ENCODE measurements at places on chromosomes 13 and 19.

DNA sequence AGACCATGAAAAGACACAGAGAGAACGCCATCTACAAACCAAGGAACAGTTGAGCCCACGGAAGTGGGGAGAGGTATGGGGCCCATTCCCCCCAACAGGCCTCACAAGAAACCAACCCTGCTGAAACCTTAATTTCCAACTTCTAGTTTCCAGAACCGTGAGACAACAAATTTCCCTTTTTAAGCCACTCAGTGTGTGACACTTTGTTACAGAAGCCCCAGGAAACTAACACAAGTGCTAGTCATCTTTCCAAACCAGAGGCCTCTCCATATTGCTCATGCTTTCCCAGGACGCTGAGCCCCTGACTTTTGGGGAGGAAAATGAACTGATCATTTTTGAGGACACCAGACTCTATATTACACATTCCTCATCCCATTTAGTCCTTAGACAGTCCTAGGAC is 186.8 kb downstream of the NUFIP1 start:
- no peak for DNase-seq

DNA sequence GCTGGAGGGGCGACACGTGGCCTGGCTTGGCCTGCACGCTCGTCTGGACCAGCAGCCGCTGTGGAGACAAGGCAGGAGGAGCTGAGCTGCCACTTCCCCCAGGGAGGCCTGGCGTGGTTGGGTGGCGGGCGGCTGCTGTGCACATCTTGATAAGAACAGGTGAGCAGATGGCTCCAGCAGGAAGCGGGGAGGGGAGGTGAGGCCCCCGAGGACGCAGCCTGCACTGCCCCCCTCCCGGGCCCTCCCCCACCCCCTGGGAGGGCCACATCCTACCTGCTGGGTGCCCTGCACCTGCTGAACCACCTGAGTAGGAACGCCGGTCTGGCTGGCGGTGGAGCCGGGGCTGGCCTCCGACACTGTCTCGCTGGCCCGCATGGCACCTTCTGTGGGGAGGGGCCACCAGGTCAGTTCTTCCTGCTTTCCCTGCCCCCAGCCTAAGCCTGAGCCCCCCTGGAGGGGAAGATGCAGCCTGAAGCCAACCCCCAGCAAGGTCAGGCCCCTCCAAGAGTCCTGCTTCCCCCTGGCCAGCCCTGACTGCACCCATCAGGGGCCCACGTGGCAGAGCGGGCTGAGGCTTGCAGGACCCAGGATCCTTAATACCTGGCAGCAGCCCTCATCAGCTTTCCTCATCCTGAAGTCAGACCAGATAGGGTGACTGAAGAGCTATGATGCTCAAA is 22.8 kb downstream of the RFX1 start:
- DNase-seq: no peak

DNA sequence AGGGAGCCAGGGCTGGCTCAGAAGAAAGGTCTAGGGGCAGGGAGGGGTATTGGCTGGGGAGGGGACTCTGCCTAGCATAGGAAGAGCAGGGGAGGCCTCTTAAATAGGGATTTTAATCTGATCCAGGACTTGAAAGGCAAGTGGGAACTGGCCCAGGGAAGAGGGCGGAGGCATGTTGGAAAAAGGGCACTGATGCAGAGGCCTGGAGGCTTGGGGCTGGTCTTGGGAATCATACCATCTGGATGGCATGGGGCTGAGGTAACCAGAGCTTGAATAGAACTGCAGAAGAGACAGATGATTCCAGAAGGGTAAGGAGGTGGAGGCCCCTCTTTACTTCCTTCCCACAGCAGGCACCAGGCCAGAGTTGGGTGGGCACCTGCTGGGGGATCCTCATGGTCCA is 29.1 kb downstream of the CERS4 start:
- peak; percentile 58 for DNase-seq

DNA sequence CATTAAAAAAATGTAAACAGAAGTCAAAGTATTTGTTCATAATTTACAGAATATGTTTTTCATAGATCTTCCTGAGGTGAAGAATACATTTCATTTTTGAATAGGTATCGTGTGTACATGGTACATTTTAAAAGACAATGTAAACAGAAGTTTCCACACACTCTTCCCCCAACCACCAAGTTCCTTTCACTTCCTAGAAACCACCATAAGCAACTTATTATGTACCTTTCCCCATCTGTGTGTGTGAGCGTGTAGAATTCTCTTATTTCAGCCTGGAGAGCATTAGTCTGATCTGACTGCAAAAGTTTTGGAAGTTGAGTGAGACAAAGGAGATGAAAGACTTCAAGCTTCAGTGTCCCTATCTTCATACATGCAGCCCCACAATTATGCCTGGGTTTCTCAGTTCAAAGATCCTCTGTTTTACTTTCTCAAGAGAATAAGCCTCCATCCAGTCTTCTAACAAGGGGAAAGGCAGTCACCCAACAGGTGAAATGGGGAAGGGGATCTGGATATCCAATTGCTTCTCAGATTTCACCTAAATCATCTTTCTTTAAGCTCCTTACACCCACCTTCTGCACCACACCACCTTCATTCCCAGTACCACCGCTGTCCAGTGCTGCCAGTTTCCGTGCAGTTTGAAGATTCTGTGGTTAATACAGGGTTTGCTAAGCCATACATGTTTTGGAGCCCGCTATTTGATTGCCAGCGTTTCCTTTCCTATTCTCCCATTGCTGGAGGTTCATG is 2.1 kb downstream of the TEX30 start:
- DNase-seq: no peak

- DNase-seq: no peak
These were observed 10.0 kb upstream of the FLT3 start for GRCh38 chr13:28110414-28110813.

DNA sequence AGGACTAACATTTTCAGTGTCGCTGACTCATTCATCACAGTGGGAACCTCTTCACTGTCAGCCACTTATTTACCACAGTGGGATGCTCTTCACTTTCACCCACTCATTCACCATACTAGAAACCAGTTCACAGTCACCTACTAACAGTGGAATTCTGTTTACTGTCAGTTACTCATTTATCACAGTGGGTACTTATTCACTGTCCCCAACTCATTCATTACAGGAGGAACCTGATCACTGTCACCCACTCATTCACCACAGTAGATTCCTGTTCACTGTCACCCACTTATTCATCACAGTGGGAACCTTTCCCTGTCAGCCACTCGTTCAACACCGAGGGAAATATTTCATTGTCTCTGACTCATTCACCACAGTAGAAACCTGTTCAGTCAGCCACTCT is 10.1 kb upstream of the ZNF85 start:
- DNase-seq: no peak

DNA sequence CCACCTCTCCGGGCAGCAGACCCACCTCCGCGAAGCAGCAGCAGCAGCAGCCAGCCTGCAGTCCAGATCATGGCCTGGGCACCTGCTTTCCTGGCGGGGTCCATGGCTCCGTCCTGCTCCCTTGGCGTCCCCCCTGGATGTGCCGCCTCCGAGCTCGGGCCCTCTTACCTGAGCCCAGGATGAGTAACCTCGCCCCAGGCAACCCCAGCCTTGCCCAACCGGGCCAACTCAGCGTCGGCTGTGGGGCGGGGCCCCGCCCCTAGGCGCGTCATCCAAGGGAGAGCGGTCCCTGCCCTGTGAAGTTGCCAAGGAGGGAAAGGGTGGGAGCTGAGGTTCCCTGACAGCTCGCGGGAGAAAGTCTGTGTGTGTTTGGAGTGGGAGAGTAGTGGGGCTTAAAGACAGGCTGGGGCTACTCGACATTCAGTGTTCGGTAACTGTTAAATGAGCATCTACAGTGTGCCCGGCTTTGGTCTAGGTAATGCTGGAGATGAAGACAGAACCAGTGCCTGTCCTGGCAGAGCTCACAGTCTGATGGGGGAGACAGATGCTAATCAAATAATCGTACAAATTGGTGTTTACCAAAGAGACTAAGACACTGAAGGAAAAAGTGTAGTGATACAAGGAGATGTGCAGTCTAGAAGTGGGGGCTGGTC is at the start of gene LYPD3:
Gene LYPD3, minus strand, starts transcription at position 141 of the 653 bp plus-strand sequence. Its CDS starts 37 bp downstream, at position 104.
- DNase-seq: peak; percentile 57

DNA sequence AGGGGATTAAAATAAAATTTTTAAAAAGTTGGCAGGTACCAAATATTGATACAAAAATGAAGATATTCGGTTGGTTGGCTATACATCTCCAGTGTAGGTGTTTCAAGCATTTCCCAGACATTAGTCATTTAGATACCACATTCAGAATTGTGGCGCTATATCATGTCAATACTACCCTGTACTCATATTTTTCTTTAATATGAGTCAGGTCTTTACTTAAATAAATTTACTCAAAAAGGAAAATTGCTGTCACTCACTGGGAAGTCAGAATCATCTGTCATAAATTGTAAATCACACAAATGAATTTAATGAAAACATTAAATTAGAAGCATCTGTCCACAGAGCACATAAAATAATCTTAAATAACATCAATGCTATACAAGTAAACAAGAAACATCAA is 134.2 kb downstream of the TSHZ3 start:
- no peak for DNase-seq

GRCh38 chr13:28754698-28755545 is 36.2 kb upstream of the SLC46A3 start:
- peak; percentile 12 for DNase-seq

DNA sequence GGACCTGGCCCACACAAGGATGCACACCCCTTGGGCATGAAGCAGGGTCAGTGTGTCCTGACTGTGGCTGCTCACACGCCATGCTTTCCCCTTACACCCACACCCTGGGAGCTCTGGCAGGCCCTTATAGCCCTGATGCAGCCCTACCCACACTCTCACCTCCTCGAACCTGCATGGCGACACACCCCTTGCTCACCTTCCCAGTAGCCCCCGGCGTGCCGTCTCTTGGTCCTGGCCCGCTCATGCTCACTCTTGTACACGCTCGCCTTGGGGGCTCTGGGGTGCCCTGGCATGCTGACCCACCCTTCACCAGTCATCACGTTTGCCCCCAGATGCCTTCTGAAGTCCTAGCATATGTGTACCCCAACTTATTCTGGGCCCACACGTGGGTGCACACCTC is 56.1 kb downstream of the MAP4K1 start:
- DNase-seq: no peak

DNA sequence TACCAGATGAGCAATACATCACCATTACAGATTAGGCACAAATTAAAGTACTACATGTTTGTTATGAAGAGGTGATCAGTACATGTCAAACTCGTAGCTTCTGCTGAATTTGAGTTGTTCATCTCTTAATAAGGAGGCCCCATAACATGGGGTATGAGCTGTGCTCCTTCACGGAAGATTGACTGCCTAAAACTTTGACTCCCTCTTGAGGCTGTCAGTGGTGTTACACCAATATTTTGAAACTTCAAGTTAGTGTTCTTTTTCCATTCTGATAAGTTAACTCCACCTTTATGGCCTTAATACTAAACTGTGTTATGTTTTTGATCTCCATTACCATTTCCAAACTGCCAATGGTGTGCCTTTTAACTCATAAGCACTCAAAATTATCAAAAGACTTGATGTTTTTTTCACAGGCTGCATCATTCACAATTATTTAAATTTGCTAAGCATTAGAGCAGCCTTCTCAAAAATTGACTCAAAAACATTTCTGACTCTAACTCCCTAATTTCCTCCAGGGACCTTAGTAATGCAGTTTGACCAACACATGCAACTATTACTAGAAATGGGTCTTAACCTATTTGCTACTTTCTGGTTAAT is 1591.5 kb downstream of the PCDH9 start:
- peak; percentile 45 for DNase-seq

- no peak for DNase-seq
These were observed 364.6 kb upstream of the SPRY2 start for GRCh38 chr13:80705371-80706163.

- DNase-seq: no peak
These were observed 6.1 kb upstream of the OXGR1 start for GRCh38 chr13:97000295-97000925.

GRCh38 chr13:100301418-100301817 is 212.5 kb downstream of the PCCA start:
- no peak for DNase-seq

DNA sequence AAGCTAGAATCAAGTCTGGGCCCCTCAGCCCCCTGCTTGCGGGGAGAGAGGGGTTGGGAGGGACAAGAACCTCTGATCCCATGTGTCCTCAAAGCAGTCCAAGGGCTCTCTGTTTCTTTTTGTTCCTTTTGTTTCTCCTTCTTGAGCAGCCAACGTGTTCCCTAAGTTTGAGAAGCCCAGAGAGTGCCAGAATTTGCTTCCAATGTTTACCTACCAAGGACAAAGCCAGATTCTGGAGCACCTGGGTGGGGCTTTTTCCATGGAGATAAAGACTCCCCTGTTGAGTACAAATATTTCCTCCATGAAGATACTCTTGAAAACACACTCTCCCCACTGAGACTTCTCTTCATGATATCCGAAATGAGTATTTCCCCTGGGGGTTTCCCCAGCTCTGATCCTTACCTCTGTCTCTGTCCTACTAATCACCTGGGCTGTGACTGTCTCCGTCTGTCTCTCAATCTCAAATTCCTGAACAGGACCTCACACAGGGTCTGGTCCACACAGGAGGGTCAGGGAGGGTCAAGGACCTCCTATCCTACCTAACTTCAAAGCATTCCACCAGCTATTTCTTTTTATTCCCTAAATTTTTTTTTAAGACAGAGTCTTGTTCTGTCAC is 27.4 kb downstream of the CD177 start:
- no peak for DNase-seq

DNA sequence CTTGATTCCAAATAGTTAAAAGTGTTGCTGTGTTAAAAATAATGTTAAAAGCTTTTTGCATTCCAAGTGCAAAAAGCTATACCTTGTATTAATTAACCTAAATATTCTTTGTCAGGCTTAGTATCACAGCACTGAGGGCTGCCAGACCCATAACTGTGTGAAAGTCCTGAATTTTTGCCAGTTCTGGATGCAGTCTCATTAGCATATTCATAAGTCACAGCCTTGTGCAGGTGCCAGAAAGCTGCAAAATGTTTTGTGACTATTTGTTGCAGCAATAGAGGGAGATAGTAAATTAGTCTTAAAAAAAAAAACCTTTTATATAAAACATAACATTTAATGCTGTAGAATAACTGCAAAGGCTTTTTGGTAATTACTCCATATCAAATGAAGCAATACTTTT is 56.6 kb downstream of the SLITRK1 start:
- DNase-seq: no peak

DNA sequence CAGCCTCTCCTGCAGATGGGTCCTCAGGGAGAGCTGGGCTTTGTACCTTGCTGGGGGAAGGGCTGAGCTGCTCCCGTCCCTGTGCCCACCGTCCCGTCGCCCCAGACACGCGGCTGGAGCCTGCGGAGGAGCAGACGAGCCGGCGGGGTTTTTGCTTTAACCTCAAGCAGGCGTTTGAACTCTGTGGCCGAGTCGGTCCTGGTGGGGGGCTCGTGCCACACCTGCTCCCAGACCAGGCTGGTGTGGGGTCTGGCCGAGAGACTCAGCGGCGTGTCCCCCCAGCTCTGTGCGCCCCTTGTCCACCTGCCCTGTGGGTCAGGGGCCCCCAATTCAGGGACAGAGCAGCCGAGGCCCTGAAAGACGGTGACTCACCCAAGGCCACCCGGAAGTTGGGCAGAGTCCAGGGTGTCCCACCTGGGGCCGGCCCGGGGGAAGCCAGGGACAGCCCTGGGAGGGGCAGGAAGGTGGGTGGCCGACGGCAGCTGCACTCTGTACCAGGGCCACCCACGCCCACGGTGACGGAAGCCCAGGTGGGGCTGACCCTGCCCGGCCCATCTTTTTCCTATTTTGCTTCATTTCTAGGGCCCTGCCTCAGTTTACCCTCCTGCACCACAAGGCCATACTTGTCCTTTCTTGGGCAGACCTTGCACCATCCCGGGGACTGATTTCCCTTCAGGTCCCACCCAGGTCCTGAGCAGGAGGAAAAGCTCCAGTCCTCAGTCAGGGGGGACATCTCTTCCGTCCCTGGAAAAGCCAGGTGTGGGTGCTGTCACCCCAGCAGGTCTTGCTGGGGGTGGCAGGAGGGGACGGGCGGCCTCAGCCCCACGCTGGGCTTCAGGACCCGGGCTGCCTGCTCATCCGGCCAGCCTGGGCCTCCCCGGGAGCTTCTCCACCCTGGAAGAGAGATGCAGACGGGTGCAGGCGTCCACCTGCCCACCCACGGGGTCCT is 5.3 kb downstream of the EFNA2 start:
- DNase-seq: no peak

Measured in tongue (tissue), 3 donors.